ENCODE measurements at places on chromosomes 5 and 9.

- no peak for DNase-seq
Observed at GRCh38 chr5:40355846-40356245, 323.9 kb upstream of the PTGER4 start.

DNA sequence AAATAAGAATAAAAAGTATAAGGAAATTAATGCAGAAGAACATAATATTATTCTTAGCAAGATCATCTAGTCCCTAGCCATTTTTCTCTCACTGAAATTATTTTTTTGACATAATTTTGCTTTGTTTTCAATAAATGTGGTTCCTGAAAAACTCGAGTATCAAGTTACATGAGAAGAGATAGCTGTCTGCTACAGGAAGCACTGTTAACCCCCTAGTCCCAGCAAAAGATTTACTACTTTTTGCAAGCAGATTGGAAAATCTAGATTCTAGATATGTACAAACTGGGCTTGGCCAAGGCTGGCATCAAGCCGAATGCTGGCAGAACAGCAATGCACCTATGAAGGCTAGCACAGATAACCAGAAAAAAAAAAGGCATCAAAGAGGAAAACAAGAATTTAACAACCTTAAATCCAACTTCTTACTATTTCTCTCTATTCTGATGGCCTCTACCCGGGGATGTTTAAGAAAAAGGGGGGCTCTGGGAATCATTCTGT lies 21.9 kb upstream of the ISCA1 start:
- no peak for DNase-seq

- DNase-seq = no peak
Observed at GRCh38 chr5:97085459-97086181, 56.8 kb downstream of the LIX1 start.

DNA sequence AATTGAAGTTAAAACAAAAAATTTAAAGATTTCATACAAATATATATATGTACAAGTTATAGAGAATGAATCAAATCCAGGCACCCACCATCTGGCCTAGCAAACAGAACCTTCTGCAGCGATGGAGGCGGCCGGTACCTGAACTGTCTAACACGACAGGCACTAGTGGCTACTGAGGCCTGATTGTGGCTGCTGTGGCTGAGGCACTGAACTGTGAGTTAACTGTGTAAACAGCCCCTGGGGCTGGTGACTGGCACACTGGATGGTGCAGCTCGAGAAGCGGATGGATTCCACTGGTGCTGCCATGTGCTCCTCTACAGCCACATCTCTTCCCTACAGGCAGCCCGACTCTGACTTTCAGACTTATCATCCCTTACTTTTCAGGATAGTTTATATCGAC lies 82.4 kb downstream of the RAPGEF1 start:
- no peak for DNase-seq

- no peak for DNase-seq
Observed at GRCh38 chr9:3569529-3569928, 43.7 kb upstream of the RFX3 start.

DNA sequence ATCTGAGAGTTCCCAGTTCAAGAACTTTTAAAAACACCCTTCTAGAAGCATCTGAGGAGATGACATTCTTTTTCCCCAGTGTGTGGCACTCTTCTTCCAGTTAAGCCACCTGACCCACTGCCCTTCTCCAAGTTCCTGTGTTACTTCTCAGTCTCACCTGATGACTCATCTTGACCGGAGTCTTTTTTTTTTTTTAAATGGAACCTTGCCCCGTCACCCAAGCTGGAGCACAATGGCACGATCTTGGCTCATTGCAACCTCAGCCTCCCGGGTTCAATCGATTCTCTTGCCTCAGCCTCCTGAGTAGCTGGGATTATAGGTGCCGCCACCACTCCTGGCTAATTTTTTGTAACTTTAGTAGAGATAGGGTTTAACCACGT lies 224.1 kb upstream of the DAB2 start:
- DNase-seq = no peak

GRCh38 chr5:180179442-180180420 lies 29.3 kb downstream of the RASGEF1C start:
- DNase-seq = no peak

- no peak for DNase-seq
Observed at GRCh38 chr5:54643685-54644106, 126.1 kb downstream of the SNX18 start.

- DNase-seq = no peak
Observed at GRCh38 chr5:72651109-72651508, 143.9 kb upstream of the ZNF366 start.

DNA sequence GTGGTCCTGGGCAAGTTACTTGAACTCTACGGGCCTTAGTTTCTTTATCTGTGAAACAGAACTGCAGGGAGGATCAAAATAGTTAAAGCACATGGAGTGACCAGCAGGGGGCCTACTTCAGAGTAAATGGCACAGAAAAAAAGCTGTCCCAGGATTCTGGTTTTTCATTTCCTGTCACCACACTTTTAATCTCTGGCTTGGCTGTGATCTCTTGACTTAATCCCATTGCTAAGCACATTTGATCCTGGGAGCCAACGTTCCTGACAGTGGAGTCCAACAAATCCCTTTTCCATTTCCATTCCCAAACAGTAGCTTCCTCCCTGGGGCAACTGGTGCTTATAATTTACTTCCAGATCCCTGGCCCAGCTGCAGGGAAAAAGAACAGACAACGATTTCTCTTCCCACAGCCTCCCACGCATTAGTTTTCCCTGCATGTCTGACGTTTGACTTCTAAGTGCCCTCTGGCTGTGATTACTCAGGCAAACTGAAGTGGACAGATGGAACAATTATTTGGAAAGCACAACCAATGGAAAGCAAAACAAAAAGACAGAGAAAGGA lies 136.5 kb upstream of the STK32A start:
- no peak for DNase-seq

DNA sequence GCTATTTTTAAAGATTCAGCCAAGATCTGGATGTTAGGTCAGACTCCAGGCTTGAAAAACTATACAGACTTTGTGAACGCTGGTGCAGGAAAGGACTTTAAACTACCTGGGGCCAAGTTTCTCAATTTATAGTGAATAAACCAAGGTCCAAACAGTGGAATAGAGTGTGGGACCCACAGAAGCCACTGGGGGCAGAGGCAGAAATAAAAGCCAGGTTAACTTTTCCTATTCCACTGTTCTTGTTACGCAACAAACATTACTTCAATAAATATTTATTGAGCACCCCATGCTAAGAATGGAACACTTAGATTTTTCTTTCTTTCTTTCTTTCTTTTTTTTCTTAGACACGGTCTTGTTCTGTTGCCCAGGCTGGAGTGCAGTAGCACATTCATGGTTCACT lies 11.0 kb upstream of the HAVCR1 start:
- DNase-seq = no peak

DNA sequence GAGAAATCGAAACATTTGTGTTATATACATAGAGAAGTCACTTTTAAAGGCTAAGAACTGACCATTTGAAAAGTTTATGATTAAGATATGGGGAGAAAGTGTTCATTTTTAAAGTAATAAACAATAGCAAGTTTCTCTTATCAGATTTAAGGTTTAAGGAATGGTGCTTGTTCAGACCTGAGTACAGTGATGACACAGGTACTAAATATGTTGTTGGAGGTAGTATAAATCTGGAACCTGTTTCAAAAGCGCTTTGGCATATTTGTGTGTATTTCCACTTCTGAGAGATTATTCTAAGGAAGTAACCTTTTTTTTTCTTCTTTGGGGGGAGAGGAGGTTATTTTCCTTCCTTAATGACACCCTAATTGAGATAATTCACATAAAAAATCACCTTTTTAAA lies 18.4 kb downstream of the CDC42SE2 start:
- no peak for DNase-seq

DNA sequence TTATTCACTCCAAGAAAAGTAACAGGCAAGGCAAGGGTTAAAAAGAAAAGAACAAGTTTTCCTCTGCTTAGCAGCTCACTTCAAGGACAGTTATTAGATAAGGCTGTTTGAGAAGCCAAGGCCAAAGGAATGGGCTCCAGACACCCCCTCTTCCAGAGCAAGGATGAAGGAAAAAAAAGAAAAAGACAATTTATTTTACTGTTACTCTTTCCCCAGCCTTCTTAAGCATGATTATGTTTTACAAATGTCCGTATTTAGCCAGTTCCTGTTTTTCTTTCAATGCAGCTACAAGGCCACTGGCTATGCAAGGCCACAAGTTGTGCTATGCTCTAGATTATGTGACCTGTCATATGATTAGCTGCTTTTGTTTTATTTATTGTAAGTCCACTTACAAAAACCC lies 106.5 kb upstream of the SIMC1 start:
- no peak for DNase-seq

DNA sequence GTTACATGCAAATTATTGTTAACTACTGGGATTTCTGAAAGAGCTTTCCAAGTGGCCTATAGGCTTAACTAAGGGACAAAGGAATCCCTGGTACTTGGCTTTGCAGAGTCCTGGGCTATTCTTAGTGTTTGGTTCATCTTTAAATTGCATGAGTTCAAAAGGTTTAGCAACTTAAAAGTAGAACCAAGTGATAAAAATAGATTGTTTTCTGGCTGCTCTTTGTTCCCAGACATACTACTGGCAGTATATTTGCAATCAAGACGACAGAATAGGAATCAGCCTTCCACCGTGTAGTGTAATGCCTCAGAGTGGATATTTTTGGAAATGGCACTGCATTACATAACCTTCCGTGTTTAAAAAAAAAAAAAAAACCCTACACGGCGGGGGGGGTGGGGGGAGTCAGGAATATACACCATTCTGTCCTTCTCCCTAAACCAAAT lies 1.0 kb downstream of the NREP start:
- no peak for DNase-seq

DNA sequence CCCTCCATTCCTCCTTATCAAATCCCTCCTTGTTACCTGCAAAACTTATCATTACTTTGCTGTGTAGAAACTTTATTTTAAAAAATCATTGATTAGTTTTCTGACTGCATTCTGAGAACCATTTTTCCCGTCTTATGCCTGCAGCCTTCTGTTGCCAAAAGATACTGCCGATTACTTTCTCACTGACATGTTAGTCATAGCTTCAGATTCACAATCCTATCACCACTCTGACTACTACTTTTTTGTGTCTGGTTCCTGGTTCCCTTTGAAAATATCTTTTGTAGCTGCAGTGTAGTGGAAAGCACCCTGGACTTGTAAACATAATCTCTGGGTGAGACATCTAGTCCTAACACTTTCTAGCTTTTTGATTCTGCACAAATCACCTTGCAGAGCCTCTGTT lies 71.7 kb downstream of the NR2F1 start:
- no peak for DNase-seq
